ENCODE measurements at places on chromosomes 3 and 15.

- DNase-seq = no peak
Observed at GRCh38 chr3:126085841-126086240, 1.9 kb upstream of the SLC41A3 start.

- DNase-seq = no peak
Observed at GRCh38 chr3:160378331-160379109, 20.5 kb downstream of the IFT80 start.

DNA sequence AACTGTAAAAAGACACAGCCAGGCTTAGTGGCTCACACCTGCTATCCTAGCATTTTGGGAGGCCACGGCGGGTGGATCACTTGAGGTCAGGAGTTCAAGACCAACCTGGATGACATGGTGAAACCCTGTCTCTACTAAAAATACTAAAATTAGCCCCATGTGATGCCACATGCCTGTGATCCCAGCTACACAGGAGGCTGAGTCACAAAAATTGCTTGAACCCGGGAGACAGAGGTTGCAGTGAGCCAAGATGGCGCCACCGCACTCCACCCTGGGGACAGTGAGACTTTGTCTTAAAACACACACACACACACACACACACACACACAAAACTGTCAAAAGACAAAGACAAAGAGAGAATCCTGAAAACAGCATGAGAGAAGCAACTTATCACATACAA, 18.0 kb downstream of the SPCS1 start:
- no peak for DNase-seq

DNA sequence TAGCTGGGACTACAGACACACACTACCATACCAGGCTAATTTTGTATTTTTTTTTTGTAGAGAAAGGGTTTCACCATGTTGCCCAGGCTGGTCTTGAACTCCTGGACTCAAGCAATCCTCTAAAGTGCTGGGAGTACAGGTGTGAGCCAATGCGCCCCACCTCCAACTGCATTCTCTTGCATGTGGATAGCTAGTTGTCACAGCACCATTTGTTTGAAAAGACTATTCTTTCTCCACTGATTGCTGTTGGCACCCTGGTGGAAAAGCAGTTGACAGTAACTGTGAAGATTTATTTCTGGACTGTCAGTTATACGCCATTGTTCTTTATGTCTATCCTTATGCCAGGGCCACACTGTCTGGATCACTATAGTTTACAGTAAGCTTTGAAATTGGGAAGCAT, 303.9 kb downstream of the ADAMTS17 start:
- no peak for DNase-seq

GRCh38 chr3:15926871-15927270, 129.1 kb upstream of the ANKRD28 start:
- DNase-seq = no peak

DNA sequence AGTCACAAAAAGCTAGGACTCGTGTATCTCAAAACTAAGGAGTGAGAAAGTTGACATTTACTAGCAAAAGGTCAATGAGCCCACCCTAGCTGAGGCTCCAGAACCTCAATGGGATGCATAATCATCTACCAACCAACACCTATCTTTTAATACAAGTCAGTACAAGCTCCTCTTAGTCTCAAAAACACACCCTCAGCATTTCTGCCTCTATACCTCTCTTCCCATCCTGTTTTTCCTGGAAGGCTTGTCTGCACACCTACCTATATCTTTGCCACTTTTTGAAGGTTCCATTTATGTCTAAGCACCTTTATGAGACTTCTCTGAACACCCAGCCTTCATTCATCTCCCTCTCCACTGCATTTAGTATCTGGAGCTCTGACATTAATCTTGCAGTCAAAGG, 10.0 kb downstream of the WWTR1 start:
- no peak for DNase-seq

GRCh38 chr3:124766113-124767095, 36.2 kb downstream of the UMPS start:
- DNase-seq = no peak

DNA sequence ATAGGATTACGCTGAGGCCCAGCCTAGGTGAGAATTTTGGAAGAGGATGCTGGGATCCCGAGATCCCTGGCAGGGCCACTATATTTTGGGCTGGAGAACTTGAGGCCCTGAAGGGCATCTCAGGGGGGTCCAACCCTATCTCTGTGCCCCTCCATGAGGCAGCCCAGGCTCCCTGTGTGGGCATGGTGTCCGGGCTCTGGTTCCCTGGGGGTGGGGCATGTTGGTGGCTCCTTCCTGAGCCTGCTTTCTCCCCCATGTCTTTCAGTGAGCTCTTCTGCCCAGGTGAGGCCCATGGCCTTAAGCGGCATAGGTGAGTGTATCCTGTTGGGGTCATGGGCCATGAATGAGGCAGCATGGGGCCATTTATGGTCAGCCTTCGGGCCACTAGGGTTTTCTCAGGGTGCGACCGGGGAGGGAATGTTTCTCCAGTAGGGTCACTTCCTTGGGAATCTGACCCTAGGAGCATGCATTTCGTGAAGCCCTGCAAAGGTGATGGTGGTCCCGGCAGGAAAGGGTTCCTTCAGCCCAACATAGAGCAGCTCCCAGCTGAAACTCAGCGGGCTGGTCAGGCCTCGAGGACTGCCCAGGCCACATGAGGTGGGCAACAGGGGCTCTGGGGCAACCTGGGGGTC, 191.3 kb downstream of the UBE3A start:
- DNase-seq = no peak

DNA sequence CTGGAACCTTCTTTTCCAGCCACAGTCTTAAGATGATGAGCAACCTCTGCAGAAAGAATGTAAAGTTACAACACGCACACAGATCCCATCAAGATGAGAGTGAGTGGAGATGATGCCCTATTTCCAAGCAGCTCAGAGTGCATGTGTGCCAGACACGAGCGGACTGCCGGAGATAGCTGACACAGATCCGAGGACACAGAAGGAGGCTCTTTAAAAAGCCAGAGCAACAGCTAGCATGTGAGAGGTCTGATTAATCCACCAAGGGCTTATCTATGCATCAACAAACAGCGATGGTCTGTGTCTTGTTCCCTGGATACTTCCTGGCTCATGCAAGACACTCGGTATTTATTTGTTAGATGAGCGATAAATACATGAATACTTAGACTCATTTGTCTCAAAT, 128.6 kb upstream of the DLG1 start:
- DNase-seq = no peak

GRCh38 chr15:47822048-47822447, 104.7 kb downstream of the SEMA6D start:
- no peak for DNase-seq

DNA sequence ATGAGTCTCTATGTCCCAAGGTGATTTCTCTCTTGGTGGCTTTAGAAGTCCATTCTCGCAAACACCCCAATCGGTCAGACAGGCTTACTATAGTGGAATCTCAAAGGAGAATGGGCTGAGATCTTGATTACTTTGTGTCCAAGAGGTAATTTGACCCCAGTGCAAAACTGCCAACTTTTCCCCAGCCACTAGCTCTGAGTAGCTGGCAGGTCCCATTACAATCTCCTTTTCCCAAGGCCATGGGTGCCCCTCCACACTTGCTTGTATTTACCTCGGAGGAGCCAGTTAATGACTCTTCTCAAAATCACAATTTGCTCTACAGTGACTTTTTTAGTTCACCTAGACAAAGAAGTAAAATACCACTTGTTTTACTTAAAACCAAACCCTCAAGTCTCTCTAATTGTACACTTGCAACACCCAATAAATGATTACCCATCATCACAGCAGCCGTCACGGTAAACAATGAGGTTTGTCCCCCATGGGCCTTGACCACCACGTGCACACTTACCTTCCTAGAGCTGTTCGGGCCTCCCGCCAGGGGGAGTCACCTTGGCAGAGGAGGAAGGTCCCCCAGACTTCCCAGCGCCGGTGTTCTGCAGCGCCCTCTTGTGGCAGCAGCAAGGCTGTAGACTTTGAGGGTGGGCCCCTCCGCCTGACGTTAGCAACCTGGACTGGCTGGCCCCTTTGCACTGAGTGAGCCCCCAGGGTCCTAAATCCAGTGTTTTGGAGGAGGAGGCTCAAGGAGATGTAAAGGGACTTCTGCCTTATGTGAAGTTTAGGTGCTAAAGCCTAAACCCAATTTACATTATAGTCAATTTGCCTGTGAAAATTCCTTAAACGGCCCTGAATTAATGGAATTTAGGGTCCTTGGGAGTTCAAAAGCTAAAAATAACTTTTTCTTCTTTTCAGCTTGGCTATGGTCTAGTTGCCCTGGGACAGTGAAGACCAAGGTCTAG, 18.7 kb upstream of the HDAC11 start:
- peak; percentile 50 for DNase-seq

GRCh38 chr3:188415196-188415595, 261.2 kb downstream of the LPP start:
- DNase-seq = no peak

DNA sequence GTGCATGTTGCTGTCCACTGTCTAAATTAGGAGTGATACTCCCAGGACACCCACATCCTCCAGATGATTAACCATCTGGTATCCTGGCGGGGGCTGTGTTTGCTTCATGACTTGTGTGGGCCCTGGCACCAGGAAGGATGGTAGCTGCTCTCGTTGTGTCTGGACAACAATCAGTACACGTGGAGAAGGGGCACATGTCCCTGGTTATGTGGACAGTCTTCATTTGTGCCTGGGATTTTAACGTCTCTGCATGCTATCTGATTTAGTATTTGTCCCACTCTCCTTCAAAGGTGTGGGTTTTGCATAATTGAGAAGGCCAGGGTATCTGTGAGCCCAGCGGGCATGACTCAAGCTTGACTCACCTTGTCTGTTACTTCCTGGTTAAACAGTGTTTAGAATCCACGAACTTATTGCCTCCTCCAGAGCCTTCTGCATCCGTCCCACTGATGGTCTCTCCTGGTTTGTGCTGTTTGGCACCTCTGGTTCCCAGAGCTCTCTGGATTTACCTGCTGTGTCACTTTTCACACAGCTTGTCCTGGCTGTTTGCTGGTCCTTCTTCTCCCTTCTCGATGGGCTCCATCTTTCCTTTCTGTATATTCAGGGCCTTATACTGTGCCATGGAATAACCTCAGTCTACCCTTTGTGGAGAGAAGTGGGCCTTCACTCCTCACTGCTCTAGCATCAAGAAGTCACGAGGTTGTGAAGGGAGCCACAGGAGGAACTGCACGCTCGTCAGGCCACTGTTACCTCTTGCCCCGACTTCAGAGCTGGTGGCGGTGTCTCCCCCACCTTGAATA, 32.5 kb downstream of the ARNT2 start:
- DNase-seq = no peak

GRCh38 chr3:69443457-69443920, 57.6 kb upstream of the FRMD4B start:
- DNase-seq = no peak

- DNase-seq = no peak
Observed at GRCh38 chr3:100570811-100571210, 38.6 kb upstream of the ADGRG7 start.

DNA sequence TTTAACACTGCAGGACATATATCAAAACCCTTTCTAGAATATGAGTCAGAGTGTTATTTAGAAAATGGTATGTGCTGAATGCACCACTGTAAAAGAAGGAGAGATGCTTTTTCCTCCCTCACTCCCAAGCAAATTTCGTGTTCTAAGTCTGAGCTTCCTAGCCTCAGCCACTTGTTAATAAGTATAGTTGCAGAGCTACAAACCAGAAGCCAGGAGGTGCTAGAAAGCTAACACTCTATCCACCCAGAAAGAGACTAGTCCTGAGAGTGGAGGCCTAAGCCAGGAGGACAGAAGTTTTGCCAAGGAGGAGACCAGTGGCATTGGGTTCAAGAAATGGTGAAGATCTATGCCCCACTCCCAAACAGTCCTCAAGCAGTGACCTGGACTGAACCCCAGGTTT, 40.5 kb upstream of the GYG1 start:
- no peak for DNase-seq

- no peak for DNase-seq
Observed at GRCh38 chr3:156602424-156602823, 47.5 kb upstream of the SSR3 start.

DNA sequence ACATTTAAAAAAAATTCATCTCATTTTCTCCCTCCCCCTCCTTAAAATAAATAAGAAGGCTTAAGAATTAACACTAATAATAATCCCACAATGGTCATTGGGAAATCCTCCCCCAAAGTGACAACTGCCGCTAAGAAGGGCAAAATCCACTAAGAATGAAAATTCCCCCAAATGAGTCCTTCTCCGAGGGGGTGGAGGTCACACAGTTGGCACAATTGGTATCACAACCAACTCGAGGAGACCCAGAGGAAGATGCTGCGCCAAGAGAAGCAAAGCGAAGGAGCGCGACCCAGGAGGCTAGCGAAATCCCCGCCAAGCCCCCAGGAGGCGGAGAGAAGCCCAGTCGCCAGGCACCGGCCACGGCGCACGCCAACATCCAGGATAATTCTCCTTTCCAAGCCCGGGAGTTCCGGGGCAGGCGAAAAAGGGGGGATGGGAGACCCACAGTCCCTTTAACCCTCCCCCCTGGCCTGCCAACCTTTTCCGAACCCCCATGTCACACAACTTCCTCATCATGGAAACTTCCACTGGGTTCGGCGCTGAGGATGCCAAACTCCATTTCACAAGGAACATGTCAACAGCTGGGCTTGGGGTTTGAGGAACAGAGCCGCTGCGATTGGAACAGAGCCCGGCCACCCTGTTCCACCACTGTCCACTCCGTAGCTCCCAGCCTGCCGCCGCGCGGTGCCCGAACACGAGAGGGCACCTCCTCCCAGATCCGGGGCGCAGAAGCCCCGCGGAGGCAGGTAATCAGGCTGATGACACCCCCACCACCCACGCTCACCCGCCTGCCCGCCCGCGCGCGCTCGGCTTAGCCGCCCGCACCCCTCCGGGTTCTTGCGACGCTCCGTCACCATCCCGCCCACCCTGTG, 668 bp downstream of the THRB start:
- DNase-seq = no peak

DNA sequence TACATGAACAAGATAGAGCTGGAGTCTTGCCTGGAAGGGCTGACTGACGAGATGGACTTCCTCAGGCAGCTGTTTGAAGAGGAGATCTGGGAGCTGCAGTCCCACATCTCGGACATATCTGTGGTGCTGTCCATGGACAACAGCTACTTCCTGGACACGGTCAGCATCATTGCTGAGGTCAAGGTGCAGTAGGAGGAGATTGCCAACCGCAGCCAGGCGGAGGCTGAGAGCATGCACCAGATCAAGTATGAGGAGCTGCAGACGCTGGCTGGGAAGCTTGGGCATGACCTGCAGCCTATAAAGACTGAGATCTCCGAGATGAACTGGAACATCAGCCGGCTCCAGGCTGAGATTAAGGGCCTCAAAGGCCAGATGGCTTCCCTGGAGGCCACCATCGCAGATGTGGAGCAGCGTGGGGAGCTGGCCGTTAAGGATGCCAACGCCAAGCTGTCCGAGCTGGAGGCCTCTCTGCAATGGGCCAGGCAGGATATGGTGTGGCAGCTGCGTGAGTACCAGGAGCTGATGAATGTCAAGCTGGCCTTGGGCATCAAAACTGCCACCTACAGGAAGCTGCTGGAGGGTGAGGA, 5.5 kb upstream of the LARP6 start:
- no peak for DNase-seq

GRCh38 chr3:140019946-140020345, 85.0 kb downstream of the CLSTN2 start:
- DNase-seq = no peak

GRCh38 chr3:131716007-131716406, 213.2 kb upstream of the MRPL3 start:
- DNase-seq = no peak

Data from stimulated activated CD8-positive, alpha-beta memory T cell treated with anti-CD3 and anti-CD28 coated beads, Interleukin-4, amount 100 ng/mL, for 1 hour (primary cell).